ENCODE measurements at places on chromosomes 11 and 22.

DNA sequence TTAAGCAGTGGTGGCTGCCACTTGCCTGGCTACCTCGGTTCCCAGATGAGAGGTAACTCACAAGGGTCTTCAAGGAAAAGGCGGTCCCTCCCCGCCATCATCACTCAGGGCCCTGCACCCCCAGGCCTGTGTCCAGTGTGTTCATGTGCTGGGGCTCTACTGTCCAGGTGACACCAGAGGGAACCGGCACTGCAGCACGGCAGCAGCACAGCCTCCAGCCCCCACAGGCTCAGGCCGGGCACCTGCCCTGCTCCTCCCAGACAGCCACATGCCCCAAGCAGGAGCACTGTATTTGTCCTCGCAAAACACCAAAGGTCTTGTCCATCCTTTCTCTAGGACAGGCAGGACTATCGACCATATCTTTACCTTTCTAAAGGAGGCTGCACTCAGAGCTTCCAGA lies 982.1 kb downstream of the NTM start:
- DNase-seq = no peak

- DNase-seq = no peak
Observed at GRCh38 chr22:37782340-37783168, 25.2 kb upstream of the GCAT start.

- DNase-seq = no peak
Observed at GRCh38 chr22:19394274-19395050, 37.1 kb downstream of the HIRA start.

DNA sequence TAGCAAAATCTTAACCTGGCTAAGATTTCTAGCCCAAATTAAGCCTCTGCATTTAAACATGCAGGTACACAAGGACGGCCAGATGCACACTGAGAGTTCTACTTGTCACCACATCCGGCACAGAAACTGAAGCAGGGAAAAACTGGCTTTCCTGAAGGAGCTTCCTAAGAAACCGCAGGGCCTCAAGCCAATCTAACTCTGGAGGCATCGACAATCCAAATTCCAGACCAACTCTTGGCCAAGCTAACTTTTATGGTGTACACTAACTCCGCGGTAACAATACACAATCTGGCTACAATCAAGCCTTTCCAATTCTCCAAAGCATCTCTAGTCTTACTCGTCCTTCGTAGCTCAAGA lies 1.2 kb downstream of the MSANTD2 start:
- no peak for DNase-seq

DNA sequence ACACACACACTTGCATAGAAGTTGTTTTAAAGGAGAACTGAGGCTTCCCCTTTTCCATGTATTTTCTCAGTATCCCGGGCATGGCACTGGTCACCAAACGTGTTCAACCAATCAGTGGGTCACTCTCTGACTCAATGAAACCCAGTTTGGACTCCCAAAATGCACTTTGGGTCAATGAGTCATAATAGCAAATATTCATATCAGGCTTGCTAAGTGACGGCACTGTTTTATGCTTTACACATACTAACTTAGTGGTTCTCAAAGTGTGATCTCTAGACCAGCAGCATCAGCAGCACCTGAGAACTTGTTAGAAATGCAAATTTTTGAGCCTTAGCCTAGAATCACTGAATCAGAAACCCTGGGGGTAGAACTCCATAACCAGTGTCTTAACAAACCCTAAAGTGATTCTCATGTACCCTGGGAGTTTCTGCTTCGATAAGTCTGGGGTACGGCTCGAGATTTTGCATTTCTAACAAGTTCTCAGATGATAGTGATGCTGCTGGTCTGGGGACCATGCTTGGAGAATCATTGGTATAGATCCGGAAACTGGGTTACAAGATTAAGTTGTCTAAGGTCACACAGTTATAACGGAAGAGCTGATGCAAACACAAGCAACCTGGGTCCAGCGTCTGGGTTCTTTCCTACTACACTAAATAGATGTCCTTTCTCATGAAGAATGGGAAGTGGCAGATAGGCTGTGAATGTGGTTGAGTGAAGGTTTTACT lies 35.6 kb downstream of the ETS1 start:
- DNase-seq = no peak

- DNase-seq = no peak
Observed at GRCh38 chr22:46841522-46841921, 79.1 kb downstream of the TBC1D22A start.

DNA sequence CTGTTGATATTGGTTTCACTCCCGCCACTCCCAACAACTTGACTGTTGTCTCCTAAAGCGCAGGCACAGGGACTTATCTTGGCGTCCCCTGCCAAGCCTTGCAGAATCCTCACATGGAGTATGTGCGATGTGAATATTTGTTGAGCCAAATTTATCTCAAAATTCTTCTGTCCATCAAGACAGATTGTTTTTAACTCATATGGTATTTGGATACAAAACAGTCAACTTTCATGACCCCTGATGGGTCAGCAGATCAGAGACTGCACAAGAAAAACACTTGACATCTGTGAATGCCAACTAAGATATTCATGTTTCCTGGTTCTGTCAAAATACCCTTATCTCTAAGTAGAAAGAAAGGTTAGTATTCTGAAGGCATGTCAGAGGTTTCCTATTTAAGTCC lies 221.7 kb upstream of the BLID start:
- no peak for DNase-seq

- DNase-seq = no peak
Observed at GRCh38 chr22:30968015-30968923, at the start of gene MORC2. MORC2 (minus strand) TSS chr22:30968774; CDS start chr22:30967889, 885 bp downstream.

DNA sequence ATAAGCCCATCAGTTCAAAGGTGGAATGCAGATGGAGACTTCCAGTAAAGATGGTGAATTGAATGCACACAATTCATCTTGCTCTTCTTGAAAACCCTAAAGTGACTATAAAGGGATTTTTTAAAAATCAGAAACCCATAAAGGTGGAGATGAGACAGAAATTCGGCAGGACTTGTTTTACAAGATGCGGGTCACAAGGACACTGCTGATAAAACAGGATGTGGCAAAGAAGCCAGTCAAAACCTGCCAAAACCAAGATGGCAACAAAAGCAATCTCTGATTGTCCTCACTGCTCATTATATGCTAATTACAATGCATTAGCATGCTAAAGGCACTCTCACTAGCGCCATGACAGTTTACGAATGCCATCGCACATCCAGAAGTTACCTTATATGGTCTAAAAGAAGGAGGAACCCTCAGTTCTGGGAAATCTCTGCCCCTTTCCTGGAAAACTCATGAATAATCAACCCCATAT lies 137.1 kb downstream of the NECTIN1 start:
- no peak for DNase-seq

DNA sequence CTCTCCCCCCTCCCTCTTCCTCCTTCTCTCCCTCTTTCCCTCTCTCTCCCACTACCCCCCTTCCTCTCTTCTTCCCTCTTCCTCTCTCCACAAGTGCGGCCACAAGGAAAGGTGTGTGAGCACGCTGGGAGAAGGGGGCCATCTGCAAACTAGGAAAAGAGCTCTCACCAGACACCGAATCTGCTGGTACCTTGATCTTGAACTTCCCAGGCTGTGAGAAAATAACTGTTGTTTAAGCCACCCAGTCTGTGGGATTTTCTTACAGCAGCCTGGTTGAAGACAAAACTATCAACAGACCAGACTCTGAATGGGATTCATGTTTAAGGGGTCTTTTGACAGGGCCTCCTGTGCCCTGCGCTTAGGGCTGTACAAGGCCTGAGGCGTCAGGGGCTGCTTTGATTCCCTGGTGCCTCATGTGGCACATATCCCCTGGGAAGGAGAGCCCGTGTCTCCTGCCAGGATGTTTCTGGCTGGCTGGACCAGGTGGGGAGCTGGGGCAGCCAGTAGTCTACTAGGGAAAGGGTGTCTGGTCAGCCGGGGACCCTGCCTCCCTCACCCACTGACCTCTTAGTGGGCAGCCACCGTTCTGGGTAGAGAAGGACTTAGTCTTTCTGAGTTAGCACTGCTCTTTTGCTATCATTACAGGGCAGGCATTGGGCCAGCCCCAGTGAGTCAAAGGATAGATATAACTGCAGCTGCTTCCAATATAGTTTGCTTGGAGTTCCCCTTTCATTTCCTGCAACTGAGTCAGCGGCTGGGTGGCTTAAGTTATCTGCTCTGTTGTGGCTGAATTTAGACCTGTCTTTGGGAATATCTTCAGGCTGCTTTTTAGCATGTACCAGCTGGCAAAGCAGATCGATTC lies 6.2 kb downstream of the PANX1 start:
- no peak for DNase-seq

All from stimulated activated CD4-positive, alpha-beta T cell treated with anti-CD3 and anti-CD28 coated beads, Interleukin-1b, Interleukin-23, amount 100 ng/mL, for 1 hour (primary cell).